GM19239 (cell line): ENCODE measurements at places on chromosomes 5 and 9.

DNA sequence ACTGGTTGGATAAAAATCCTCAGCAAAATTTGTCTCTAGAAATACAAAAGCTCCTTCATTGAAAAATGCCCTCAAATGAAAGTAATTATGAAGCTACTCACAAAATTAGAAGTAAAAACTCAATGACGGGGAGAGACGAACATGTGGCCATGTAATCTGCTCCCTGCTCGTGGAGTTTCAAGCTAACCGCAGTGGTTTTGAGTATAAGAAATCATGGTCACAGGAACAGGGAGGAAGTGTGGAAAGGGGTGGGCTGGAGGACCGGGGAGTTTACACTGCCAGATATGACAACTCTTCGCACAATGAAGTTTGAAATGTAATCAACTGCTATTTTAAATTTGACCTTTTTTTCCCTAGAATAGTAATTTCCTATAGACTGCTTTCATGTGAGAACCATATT, 765.4 kb upstream of the DMAC1 start:
- DNase-seq, result no peak

GRCh38 chr9:75903785-75904360, 13.4 kb downstream of the PCSK5 start:
- DNase-seq, result no peak

DNA sequence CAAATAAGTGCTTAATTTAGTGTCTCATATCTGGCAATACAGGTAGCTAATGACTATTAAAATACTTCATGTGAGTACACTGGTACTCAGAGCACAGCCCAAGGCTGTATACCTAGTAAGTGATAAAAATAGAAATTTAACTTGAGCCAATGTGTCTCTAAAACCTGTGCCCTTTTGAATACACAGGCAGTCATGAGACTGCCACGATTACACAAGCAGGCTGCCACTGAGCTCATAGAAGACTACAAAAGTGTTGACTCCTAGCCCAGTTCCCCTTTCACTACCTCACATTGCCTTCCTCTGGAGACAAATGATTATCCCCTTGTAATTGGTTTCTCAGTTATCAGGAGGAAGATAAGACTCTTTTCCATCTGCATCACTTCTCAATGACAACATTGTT, 66.3 kb upstream of the PAPPA start:
- DNase-seq, result no peak

DNA sequence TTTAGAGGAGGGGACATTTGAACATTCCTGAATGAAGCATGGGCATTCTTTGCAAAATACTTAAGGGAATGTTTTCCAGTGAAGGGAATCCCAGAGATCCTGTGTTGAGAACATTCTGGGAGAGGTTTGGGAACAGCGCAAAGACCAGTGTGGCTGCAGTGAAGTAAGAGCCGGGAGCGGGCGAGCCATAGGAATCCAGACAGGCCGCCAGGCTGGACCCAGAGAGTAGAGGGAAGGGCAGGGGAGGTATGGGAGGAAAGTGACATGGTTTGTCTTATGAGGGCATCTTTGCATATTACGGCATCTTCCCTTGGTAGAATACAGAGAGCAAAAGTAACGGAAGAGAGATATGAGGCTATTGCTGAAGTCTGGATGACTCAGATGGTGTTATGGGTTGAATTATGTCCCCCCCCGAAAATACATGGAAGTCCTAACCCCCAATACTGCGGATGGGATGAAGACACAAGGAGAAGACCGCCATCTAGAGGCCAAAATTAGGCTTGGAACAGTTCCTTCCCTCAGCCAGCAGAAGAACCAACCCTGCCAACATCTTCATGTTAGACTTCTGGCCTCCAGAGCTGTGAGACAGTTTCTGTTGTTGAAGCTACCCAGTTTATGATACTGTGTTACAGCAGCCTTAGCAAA, 268.2 kb downstream of the MAST4 start:
- no peak for DNase-seq

DNA sequence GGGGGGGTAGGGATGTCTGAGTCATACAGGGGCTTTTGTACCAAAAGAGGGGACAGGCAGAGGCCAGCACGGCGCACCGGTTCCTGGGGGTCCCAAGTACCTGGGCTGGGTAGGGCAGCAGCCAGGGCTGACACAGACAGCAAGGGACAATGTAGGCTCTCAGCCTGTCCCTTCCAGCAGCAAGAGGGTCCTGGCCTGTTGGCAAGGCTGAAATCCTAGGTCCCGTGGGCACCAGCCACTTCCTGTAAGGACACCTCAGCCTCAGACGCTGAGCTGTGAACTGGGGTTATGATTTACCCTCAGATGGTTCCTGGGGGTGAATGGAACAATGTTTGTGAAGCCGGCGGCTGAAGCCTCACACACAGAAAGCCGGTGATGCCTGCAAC, 41.3 kb downstream of the NACC2 start:
- DNase-seq, result no peak

DNA sequence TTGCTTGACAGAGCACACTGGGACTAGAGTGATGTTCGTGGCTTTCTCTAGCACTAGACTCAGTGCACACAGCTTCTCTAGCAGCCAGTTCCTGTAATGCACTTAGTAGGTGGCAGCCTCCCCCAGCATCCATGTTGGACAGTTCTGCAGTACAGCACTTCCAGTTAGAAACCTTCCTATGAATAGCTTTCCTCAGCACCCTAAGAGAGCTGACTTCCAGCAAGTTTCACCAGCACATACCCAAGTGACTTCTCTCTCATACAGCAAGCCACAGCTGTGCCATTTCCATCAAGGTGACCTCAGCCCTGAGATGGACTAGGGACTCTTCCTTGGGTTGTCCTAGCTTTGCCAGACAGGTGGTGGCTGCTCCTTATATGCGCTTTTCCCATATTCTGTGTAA, 60.4 kb downstream of the PJA2 start:
- no peak for DNase-seq
